ENCODE measurements at places on chromosomes 7 and 10. TPM values are rescaled to one million over a fixed set of nuclear protein-coding genes. Genes with fewer than 3 reads are reported as not detected.
A peak's percentile ranks its signal among the peaks of the same experiment; 100 is the strongest.

DNA sequence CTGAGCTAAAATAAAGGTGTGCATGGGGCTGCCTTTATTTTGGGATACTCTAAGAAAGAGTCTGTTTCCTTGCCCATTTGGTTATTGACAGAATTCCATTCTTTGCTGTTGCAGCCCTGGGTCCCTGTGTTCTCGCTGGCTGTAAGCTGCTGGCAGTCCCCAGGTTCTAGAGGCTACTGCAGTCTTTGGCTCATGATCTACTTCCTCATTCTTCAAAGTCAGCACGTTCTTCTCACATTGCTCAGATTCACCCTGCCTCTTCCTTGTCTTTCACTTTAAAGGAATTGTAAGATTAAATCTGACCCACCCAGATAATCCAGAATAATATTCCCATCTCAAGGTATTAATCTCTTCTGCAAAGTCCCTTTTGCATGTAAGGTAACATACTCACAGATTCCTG lies 620.3 kb downstream of the CCSER2 start:
- no peak for DNase-seq

The CRHR2 gene
- total RNA-seq = 0.92 TPM

DNA sequence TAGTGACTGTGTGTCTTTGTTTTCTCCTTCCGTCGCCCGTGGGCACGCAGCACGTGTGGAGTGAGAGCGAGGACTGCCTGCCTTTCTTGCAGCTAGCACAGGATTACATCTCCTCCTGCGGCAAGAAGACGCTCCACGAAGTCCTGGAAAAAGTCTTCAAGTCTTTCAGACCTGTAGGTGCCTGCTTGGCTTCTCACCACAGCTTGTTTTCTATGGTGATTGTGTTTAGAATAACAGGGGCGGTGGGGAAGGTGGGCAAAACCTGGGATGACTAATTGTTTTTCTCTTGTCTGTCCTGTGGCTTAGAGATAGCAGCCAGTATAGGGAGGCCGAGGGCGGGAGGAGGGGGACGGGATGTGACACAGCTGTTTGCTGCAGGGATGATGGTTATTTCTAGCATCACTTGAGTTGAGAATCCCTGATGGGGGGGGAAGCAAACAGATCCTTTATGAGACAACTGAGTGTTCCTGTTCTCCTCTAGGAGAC lies 11.4 kb downstream of the MTURN start:
- peak; percentile 24 for DNase-seq

The XPNPEP1 gene
- 137 TPM for total RNA-seq

DNA sequence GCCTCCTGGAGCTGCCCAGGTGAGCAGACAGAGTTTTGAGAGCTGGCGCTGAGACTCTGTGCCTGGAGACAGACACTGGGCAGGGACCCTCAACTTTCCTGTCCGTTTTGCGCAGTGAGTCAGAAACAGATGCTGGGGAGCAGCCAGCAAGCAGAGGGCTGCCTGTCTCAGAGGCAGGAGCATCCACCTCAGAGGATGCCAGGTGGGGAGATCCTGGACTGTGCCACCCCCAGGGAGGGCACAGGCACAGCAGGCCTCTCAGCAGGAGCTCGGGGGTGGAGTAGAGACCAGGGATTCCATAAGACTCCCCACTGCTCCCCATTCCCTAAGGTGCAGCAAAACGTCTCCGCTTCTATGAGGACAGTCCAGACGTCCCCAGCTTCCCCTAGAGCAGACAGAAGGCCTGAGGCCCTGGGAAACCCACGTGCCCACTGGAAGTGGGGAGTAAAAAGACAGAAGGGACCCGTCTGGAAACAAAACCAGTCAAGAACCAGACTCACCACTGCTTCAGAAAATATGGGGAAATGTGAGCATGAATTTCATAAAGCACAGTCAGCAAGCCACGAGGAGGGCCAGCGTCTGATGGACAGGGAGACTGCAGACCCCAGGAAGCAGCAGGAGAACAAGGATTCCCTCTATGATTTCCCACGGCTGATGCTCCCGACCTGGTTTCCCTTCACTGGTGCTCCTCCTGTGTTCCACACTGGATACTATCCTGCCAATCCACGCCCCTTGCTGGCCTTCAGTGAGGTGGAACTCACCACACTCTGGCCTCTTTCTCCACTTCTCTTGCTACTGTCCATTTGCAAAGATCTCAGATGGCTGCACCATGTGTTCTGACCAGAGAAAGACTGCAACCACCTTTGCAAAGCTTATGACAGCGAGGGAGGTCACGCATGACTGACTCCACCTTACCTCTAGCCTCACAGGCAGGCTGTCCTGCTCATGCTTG lies 151.3 kb upstream of the FAM20C start:
- DNase-seq = no peak
